SJCRH30 (cell line): ENCODE measurements at places on chromosomes 7 and 10. TPM values are rescaled to one million over a fixed set of nuclear protein-coding genes. Genes with fewer than 3 reads are reported as not detected.

- H3K4me3 ChIP-seq: no peak overlapping the region
- H3K36me3 ChIP-seq: no peaks in the 10 kb centered on the region
- H3K27ac ChIP-seq: no peak overlapping the region
- H3K4me1 ChIP-seq: no peaks in the 10 kb centered on the region
These were observed 45.1 kb downstream of the CYP2C9 start for GRCh38 chr10:94983555-94983954.

GRCh38 chr7:46058086-46058823, 137.2 kb upstream of the IGFBP3 start:
- H3K36me3 ChIP-seq: no peaks in the 10 kb centered on the region
- H3K27me3 ChIP-seq: no peaks in the 10 kb centered on the region
- no peaks in the 10 kb centered on the region for H3K4me1 ChIP-seq
- no peak overlapping the region for H3K4me3 ChIP-seq

DNA sequence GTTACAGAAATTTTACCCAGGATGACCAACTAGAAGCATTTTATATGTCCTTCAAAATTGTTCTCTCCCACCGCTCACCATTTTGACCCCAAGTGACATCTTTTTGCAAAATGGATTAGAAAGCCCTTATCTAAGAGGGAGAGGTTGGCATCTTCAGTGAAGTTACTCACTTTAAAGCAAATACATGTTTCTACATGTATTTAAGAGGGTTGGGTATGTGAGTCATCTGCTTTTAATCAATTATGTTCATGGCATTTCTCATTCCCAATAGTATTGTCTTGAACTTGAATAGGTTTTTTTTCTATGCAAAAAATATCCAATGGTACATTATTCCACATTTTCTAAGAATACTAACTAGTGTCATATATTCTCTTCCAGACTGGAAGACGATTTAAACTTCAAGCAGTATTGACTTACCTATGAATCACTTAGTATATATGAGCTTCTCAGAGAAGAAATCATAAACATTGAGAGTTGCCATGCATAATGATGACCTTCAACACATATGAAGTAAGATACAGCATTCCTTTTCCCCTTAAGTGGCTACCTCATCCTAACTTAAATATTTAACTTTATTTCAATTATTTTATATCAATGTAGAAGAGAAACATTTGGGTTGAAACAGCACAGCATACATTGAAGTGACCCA, 132.8 kb downstream of the POLR1F start:
- no peaks in the 10 kb centered on the region for H3K27me3 ChIP-seq
- DNase-seq: no peak
- H3K4me3 ChIP-seq: no peak overlapping the region
- no peaks in the 10 kb centered on the region for H3K36me3 ChIP-seq
- H3K4me1 ChIP-seq: no peaks in the 10 kb centered on the region
- H3K27ac ChIP-seq: no peak overlapping the region

Gene FAM185A
- total RNA-seq: 9.9 and 10.5 TPM in 2 replicates

Gene ZNF777
- total RNA-seq: 8.2 and 9.4 TPM in 2 replicates
